ENCODE measurements at places on chromosomes 1 and 21. TPM values are rescaled to one million over a fixed set of nuclear protein-coding genes. Genes with fewer than 3 reads are reported as not detected.

The TMPRSS3 gene
- total RNA-seq: not detected

The MSH4 gene
- total RNA-seq: not detected

The LCE3D gene
- total RNA-seq: not detected

The LCE2A gene
- total RNA-seq: not detected

The RXRG gene
- 1.4 TPM for total RNA-seq

The CD164L2 gene
- not detected for total RNA-seq

The OR2L13 gene
- total RNA-seq: not detected

The OR14C36 gene
- not detected for total RNA-seq

The TFF3 gene
- total RNA-seq: 5.5 TPM

The B3GALT2 gene
- total RNA-seq: not detected

The LIPI gene
- total RNA-seq: not detected

The PDZK1 gene
- total RNA-seq: not detected

The MYCL gene
- 0.32 TPM for total RNA-seq

The NIPAL3 gene
- total RNA-seq: 9.6 TPM

The GPA33 gene
- 0.29 TPM for total RNA-seq

The TFAP2E gene
- 1.2 TPM for total RNA-seq

The SPRR2A gene
- total RNA-seq: not detected

The CFHR5 gene
- total RNA-seq: not detected

The PKLR gene
- total RNA-seq: not detected

All from mesenteric fat pad (tissue), 1 donor.